Fibroblast of skin of right biceps (primary cell): ENCODE measurements at places on chromosomes 16 and 17.

DNA sequence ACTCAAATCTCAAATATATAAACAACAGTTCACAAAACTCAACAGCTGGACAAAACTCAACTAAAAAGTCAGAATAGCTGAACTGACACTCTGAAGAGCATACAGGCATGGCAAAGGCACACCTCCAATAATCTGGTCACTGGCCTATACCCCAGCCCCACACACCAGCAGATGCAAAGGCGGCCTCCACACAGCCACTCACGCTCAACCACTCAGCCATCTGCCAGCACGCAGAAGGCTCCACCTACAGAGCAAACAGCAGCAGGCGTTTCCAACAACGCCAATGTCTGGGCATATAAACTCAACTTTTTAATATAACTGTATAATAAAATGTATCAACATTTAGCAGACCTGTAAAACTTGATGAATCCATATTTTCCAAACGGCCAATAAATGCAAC, 17.2 kb downstream of the USP7 start:
- no peak for DNase-seq

DNA sequence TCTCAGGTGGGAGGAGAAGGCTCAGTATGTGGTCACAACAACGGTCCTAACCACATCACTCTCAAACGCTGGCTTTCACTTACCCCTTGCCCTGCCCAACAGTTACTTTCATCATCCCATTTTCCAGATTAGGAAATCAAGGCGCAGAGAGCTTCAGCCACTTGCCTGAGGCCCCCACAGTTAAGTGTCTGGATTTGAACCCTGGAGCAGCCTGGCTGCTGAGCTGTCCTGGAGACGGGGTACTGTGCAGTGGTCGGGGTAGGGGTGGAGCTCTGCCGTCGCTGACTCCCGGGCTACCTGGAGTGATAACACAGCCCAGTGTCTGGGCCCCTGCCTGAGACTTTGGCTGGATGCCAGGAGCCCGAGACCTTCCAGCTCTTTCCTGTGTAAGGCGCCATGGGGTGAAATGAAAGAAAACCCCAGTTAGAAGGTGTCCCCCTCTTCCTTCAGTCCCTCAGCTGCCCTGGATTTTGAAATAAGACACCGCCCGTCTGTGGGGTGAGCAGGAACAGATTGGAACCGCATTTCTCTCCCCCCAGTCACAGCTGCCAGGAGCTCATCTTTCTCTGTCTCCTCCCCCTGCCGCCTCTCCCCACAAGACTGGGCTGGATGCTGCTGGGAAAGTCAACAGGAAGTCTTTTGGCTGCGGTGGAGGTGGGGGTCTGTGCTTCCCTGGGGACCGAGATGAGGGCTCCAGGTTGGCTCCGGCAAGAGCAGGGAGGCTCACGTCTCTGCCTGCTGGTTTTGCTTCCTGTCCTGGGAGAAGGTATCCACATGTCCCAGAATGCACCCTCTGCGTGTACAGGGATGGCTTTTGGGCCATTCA, 280.2 kb downstream of the SEC14L1 start:
- DNase-seq: peak; percentile 97

GRCh38 chr16:76226011-76226410, 51.2 kb upstream of the CNTNAP4 start:
- DNase-seq: no peak

GRCh38 chr17:39212195-39212810, 12.2 kb downstream of the RPL19 start:
- no peak for DNase-seq

- peak; percentile 7 for DNase-seq
Observed at GRCh38 chr16:52469775-52470174, 77.2 kb downstream of the TOX3 start.
